ENCODE measurements at places on chromosomes 1 and 21.

DNA sequence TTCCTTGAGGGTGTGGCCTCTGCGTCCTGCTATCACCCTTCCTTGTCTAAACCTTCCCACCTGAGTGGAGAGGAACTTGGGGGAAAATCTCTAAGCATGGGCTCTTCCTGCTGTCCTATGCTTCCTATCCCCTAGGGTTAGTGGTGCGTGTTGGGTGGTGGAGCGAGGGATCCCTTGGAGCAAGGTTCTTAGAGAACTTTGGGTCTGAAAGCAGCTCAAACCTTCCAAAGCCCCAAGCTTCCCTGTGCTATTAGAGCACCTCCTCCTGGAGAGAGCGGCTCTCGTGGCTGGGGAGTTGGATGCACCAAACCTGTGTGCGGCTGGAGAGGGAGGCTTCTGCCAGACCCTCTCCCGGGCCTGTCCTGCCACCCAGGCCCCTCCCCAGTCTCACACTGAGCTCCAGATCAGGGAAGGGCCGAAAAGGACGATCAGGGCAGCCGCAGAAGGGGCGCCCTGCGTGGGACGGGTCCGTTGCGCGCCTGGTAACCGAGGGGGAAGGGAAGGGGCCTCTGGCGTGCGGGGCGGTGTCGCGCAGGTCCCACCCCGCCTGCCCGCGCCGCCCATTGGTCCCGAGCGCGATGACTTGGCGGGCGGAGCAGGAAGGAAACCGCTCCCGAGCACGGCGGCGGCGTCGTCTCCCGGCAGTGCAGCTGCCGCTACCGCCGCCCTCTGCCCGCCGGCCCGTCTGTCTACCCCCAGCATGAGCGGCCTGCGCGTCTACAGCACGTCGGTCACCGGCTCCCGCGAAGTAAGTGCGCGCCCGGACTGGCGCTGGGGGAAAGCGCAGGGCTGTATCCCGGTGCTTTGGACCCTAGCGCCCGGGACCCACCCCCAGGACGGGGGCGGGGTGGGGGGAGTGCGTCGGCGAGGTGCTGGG is at the start of gene SH3BGRL3:
TSS of gene SH3BGRL3 (plus strand) at position 631 of the 877 bp plus-strand sequence. CDS start at position 701, 70 bp downstream.
- DNase-seq = peak; percentile 82

DNA sequence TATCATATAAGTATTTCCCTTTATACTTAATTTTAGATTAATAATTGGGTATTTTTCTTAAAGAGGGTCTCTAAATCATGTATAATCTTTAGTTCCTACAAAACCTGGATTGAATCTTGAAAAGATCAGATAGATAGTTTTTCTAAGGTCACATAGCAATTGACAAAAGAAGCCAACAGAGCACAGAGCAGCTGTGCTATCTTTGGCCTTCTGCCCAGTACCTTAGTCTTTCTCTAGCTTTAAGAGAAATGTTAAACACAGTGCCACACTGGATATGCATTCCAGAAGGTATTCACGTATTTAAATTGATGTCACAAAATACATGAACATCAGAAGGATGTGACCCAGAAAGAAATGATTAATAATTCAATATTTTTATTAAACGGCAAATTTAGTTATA is 86.8 kb downstream of the C21orf91 start:
- peak; percentile 93 for DNase-seq

DNA sequence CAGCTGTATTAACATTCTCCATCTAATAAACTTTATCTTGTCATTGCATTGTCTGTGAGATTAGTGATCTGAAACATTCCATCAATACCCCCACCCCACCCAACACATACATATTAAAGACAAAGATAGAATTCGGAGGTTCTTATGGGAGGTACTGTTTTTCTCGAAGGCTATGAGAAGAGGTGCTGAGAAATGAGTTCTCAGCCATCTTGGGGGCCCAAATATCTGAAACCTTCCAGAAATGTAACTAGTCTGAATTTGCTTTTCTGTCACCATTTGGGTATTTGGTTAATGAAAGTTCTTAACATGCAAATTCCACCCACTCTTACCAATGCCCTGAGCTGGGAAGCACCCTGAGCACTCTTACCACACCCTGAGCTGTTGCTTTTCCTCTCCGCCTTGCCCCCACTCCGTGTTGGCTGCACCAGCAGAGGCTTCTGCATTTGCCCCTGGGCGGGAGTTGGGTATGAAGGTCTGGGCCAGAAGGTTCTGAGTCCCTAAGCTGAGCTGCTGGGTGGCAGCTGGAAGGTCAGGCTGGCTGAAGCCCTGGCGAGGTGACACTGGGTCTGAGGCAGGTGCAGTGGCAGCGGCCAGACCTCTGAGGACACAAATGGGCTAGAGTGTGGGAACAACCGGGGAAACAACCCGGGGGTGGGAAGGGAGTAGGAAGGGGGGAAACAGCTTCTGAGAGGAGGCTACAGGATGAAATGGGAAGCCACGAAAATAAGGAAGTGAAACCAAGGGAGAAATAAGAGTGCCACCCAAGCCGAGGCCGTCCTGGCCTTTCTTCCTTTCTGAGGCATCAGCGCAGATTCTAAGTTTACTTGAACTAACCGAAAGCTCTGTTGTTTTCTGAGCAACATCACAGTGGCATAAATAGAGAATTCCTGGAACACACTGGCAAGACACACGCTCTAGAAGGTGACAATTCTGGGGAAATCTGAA is 26.3 kb upstream of the IER5 start:
- DNase-seq = no peak

GRCh38 chr1:87497380-87498203 is 168.9 kb downstream of the LMO4 start:
- no peak for DNase-seq

DNA sequence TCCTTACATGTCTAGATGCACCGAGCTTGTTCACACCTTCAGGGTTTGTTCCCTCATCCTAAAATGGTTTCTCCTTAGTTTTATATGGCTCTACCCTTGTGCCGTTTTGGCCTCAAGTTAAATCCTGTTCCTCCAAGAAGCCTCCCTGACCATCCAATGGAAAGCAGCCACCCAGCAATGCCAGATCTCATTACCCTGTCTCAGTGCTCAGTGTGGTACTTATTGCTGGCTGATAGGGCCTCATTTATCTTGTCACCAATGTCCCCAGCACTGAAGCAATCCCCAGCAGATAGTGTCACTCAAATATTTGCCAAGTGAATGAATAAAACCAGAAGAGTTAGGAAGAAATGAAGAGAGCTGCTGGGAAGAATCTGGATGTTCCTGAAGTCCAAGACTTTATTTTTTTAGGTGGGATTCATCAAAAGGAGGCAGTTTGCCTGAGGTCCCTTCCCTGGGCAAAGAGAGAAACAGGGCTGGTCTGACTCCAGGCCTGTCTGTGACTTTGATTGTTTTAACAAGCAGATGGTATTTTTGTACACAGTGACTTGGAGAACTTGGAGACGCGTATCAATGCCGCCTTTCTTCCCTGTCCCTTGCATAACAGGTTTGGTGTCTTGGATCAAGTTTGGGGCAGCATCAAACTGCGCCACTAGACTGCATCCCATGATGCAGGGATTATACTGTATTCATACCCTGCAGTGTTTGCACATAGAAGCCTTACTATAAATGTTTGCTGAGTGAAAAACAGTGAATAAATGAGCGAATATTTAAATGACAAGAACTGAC is 221.2 kb downstream of the DISC1 start:
- DNase-seq = no peak

DNA sequence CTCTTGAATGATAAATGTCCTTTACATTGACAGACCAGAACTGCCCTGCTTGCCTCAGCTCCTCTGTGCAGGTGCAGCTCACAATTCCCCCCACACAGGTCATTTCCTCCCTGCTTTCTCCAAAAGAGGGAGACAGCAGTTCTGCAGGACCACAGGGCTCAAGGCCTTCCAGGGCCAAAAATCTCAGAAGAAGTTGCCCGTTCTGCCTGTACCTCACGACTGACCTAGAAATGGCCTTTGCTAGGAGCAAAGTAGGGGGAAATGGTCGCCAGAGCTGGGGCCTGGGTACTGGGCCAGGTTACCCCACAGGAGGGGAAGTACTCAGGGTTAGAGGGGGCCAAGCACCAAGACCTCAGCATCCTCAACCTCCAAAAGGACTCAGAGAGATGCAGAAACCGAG is 11.1 kb downstream of the RNU1-2 start:
- no peak for DNase-seq

GRCh38 chr1:183885142-183885735 is 80.3 kb downstream of the RGL1 start:
- no peak for DNase-seq

GRCh38 chr1:25609921-25610320 is 6.7 kb upstream of the MAN1C1 start:
- no peak for DNase-seq

DNA sequence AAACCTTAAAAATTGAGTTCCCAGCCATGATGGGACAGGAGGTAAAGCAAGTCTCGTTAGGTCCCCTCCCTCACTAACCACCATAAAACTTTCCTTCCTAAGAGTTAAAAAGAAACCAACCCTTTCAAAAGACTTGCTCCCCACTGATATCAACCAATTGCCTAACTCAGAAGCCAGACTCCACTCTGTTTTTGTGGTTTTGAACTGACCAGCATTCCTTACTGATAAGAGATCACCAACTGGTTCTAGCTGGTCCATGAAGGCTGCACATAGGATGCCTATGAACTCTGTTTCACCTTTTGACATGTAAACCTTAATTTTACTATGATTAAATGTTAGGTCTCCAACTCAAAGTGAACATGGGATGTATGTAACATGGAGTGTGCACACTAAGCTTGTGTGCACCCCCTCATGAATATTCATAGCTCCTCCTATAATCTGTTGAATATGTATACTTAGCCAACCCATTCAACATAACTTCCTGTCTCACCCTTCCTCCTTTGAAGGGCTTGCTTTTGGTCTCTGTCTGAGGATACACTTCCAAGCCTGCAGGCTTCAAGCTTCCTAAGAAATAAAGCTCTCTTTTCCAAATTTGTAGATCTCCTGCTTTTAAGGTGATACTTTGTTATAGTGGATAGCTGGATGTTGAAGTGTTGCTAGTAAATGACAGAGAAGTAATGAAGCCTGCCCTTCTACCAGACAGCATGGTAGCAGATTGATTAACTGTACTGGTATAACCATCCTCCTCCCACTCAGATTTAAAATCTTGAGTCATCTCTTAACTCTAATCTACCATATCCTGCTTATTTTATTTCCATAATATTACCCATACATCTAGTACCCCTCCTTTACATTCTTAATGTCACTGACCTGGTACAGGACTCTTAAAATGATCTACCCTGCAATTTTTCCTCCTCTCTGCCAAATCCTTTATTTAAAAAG is 95.6 kb downstream of the ZNF644 start:
- no peak for DNase-seq

All from NCI-H345 (cell line).